ENCODE measurements at places on chromosomes 2 and 18.

DNA sequence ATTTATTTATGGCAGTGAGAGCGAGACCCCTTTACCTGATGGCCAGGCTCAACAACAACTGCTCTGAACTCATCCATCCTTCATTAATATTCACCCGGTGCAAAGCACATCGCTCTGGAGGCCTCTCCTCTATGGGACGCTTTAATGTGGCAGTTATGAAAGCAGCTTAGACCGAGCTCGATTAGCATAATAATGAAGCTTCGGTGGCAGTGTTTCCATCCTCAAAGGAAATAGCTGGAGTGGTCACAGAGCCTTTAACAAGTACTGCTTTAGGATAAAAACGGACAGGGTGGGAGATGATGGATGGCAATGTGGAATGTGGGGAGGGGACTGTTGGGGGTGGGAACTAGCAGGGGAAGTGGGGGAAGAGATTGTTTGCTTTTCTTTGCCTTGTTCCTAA is 243.9 kb downstream of the SLC4A3 start:
- DNase-seq, result no peak

DNA sequence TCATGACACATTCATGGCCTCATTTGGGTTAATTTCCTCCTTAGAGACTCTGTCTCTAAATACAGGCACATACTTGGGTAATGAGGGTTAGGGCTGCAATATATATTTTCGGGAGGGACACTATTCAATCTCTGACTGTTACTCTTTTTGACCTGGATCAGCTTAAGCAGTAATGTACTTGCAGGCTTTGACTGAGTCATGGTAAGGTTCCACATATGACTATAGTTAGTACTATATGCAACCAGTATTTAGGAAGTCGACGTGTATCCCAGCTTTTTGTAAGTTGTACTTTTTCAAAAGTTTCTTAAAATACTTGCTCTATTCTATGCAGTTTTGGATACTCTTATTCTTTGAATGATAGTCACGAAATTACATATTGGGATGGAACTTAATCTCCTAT is 37.2 kb upstream of the CDH19 start:
- DNase-seq, result no peak

DNA sequence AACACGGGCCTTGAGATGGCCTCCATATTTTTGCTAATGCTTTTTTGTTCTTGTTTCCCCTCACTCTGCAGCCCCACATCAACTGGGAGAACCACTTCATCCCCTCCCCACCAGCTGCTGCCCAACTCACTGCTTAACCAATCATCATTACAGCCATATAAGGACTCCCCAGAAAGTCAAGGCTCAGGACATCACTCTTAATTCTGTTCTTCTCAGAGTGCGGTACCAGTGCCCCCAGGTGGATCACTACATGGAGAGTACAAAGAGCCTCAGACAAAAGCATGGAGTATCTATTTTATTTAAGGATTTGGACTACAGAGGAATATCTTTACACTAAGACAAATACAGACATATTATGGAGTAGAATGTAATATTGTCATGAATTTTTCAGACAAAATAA is 340.6 kb downstream of the PAX3 start:
- no peak for DNase-seq

DNA sequence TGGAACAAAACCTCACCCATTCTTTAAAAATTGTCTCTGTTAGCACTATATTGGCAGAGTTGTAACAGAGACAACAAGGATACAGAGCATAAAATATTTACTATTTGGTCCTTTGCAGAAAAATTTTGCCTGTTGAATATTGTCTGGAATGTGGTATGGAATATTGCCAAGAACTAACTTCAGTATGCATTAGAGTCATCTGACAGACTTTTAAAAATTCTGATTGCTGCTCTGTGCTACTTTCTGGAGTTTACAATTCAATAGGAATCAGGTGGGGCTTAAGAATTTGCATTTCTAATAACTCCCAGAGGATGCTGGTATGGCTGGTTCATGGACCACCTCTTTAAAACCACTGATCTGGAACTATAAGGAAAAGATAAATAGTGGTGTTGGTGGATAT is 32.8 kb upstream of the NYAP2 start:
- no peak for DNase-seq

- DNase-seq, result no peak
Measured at GRCh38 chr18:21203542-21204241, 38.3 kb upstream of the GREB1L start.

Measured in activated T-cell treated with anti-CD3 and anti-CD28 coated beads, Interleukin-2, amount 50 U/mL, for 48 hours (primary cell).